ENCODE measurements at places on chromosomes 11 and 22.

DNA sequence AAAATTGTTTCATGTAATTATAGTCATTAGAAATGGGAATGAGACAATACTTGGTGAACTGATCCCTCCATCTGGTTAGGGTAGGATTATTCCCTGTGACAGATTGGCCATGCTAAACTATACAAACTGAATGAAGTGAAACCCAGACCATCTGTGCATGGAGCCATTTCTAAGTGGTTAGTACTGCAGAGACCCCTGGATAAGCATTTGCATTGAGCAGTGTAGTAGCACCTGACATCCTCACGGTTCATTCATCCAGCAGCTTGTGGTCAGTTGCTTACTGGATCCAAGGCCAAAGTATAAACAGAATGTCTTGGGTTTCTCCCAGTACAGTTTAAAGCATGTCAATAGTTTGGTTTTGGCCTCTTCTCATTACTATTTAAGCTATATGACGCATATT lies 93.8 kb upstream of the ARHGAP42 start:
- DNase-seq = no peak

- DNase-seq = no peak
Observed at GRCh38 chr11:61498767-61499341, 9.7 kb upstream of the LRRC10B start.

DNA sequence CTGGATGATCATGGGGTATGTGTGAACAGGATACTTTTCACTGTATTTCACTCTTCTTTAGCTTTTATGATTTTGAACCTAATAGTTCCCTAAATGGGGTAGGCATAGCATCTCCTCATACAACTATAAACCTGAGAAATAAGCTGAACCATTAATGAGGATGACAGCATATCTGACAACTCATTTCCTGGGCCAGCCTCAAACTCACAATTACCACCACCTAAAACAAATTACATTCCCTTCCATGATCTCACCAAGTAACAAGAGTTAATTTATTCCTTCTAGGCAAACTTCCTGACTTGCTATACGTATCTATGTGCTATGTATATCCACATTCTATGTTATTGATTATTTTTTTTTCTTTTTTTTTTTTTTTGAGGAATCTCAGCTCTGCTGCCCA lies 23.0 kb downstream of the SIK3 start:
- no peak for DNase-seq

GRCh38 chr22:23182309-23183060 lies 2.2 kb downstream of the BCR start:
- no peak for DNase-seq

DNA sequence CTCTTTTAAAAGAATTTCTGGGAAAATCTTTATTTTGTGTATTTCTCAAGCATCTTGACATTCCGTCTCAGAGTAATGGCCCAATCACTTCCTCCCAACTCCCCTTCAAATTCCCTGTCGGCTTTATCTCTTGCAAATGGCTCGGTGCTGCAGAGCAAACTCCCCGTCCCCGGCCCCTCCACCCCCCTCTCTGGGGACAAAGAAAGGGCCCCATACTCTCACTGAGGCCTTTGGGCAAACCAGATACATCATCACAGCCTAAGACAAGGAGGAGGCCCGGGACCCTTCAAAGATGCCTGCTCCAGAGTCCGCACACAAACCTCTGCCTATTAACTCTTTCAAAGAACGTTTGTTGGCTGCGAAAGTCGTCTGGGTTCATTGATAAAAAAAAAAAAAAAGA lies 3.9 kb upstream of the SMIM38 start:
- no peak for DNase-seq

- no peak for DNase-seq
Observed at GRCh38 chr22:44648085-44648820, 53.8 kb upstream of the PRR5 start.

DNA sequence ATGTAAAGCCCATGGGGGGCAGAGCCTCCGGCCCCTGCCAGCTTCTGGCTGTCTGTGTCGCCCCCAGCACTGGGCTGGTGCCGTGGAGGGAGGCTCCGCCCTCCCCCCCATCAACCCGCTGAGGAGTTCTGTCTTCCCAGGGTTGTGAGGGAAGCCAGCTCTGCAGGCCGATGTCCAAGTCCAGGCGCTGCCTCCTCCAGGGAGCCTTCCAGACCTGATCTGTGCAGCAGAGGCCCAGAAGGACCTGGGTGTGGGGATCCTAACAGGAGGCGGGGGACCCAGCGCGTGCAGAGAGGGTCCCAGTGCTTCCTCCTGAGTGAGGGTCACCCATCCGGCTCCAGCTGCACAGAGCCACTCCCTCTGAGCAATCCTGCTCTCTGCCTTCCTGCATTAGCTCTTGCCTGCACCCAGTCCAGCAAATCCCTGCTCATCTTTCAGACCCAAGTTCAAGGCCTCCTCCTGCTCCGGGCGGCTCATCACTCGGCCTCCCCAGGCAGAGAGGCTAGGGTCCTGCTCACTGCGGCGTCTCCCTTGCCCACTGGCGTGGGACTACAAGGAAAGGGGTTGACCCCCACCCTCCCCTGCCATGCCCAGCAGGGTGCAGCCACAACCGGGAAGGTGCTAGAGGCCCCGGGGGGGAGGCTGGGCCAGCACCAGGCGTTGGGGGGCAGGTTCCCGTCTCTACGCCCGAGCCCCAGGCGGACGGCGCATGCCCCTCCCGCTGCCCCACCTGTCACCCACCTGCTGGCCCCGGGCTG lies 16.4 kb downstream of the PRR33 start:
- no peak for DNase-seq

DNA sequence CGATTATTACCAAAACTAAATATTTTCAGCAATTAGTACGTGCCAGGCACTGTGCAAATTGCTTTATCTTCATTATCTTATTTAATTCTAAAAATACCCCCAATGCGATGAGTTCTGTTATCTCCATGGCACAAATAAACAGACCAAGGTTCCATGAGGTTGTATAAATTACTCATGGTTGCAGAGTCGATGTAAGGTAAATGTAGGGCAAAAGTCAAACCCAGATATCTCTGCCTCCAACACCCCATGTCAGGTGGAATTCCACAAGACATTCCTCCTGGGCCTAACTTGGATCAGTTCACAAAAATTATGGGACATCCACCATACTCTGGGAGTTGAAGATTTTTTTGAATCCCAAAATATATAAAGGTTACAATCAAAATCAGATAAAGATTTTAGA lies 43.7 kb downstream of the ISX start:
- no peak for DNase-seq

- DNase-seq = no peak
Observed at GRCh38 chr11:16876053-16876752, 137.8 kb downstream of the C11orf58 start.

- no peak for DNase-seq
Observed at GRCh38 chr22:46355996-46356471, 20.5 kb downstream of the TRMU start.

DNA sequence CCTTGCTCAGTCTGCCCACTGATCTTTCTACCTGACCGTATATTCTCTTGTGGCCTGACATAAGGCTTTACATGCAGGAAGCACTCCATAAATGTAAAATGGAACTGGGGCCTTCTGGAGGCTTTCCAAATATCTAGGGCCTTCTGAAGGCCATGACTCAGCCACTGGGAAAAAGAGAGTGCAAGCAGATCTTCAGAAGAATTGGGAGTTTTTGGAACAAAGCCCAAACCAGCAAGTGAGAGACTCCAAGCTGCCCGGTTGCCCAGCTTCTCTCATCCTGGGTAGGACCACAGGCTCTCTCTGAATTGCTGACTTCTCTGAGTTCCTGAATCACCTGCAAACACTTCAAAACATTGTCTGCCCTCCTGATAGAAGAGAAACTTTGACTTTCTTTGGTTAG lies 107.9 kb upstream of the BMAL1 start:
- DNase-seq = no peak

- no peak for DNase-seq
Observed at GRCh38 chr11:18229501-18229900, 7.1 kb downstream of the SAA4 start.

DNA sequence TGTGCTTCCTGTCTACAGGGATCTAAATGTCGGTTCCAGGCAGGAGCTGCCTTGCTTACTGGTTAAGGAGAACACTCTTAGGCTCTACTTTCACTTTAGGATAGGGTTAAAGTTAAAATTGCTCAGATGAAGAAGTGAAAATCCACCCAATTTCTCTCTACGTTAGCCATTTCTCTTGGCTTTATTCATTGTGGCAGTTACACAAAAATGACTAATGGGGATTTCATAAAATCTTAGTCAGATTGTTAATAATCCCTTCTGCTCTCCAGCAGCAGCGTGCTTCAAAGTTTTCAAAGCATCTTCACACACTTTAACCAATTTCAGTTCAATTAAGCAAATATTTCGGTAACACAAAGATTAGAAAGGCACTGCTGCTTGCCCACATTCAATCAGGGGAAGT lies 58.4 kb upstream of the RCN1 start:
- no peak for DNase-seq

DNA sequence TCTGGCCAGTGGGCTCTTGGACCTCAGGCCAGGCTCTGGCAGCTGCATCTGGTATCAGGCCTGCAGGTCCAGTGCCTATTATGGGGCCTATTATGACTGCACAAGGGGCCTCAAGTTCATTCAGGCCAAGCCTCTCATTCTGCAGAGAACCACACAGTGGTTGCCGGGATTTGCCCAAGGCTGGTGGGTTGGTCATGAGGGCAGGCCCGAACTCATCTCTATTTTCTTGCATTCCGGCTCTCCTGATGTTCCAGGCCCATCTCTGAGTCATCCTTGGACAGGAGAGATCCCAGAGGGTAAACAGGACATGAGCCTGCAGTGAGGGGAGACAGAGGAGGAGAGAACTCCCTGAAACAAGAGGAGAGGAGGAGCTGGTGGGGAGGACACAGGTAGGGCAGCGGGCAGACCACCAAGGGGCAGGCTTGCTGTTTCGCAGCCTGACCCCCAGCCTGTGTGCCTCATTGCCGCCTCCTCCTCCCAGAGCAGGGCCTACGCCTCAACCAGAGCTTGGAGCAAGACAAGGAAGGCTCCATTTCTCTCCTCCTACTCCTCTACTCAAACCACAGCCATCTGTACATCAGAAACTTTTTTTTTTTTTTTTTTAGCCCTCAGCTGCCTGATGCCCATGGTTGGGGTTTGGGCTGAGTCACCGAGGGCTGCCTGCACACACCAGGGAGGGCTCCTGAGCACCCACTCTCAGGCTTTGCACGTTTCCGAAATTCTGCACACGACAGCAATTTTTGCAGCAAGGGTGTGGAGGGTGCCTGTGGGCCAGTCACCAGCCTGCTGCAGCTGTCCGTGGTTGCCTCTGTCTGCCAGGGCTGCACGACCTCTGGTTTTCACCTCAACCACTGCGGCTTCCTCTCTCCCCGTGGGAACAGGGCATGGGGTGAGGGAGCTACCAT lies 12.7 kb upstream of the TREH start:
- no peak for DNase-seq

DNA sequence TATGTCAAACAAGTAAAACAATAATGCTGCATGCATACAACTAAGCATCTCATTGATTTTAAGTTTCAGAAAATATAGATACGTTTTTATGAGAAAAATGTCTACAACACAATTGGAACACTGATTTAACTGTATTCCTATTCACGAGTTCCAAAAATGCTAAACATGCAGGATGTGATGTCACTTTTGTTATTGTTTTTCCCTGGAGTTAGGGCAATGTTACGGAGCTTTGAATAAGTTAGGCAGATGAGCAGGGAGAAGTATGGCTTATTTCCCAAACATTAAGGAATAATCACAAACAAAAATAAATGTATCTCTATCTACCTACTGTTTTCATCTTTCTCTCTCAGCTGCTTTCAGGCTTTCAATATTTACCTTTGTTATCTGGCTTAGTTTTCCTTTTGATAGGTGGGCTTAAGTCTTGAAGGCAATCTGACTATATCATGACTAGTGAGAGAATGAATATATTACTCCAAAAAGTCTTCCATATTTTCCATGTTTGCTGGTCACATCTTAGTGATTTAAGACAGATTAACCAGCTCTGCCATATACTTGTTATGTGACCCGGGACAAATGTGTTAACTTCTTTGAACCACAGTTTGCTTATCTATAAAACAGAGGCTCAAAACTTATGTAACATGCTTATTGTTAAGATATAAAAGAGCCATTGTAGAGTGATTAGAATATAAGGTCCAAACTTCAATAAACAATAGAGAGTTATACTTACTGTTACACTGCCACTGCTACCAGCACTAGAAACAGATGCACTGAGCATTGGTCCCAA lies 854.4 kb upstream of the CCDC90B start:
- no peak for DNase-seq

GRCh38 chr11:57094181-57094935 lies 87.4 kb upstream of the LRRC55 start:
- no peak for DNase-seq

GRCh38 chr11:111461460-111462235 lies 50.5 kb downstream of the BTG4 start:
- no peak for DNase-seq

GRCh38 chr11:28289444-28289843 lies 181.3 kb downstream of the METTL15 start:
- no peak for DNase-seq

GRCh38 chr22:17629173-17629489 lies 582 bp upstream of the ATP6V1E1 start:
- no peak for DNase-seq

GRCh38 chr11:44538375-44539054 lies 26.9 kb upstream of the CD82 start:
- DNase-seq = peak; percentile 67

DNA sequence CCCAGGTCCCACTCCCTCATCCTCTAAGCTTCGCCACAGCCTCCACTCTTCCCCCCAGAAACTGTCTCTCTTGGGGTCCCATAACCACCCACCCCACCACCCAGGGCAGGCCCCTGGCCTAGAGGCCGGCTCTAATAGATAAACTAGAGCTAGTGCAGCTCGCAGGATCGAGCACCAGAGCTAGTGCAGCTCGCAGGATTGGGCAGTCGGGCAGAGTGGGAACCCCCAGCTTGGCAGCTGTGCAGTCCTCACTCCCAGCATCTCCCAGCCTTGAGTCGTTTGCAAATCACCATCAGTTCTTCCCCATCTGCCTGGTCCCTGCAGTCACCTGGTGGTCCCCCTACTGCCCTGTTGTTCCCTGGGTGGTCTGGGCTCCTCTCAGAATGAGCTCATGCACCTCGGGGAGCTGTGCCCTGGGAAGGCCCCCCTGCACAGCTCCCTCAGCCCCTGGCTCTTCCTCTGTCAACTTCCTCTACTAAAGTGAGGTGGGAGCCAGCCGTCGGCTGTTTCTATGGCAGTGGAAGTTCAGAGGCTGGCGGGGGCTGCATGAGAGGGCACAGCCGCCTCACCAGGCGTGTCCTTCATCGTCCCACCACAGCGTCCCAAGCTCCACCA lies 15.5 kb upstream of the SHANK2 start:
- no peak for DNase-seq

- no peak for DNase-seq
Observed at GRCh38 chr22:30370641-30371230, 13.9 kb downstream of the CCDC157 start.

- no peak for DNase-seq
Observed at GRCh38 chr11:12505183-12505582, 127.8 kb downstream of the PARVA start.

All from NCI-H1930 (cell line).